ENCODE measurements at places on chromosomes 1 and 21.

- no peak for DNase-seq
Measured at GRCh38 chr1:70434253-70434859, 23.3 kb downstream of the CTH start.

- DNase-seq = no peak
Measured at GRCh38 chr1:154334079-154335024, 9.0 kb downstream of the ATP8B2 start.

DNA sequence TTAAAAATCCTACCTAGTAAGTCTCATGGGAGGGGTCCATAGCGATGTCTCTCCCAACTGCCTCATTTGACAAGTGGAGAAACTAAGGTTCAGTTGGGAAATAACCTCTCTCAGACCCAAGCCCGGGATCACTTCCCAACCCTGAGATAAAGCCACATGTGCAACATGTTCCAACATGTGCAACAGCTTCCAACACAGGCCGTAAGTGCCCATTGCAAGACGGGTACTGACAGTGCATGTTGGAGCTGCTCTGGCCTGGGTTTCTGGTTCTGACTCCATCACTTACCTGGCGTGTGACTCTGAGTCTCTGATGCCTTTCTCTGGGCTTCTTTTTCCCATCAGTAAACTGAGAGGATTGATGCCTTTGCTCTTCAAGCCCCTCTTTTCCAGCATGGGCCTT is 38.0 kb upstream of the FOXO6 start:
- DNase-seq = no peak

GRCh38 chr1:231194843-231195516 is 33.1 kb downstream of the TRIM67 start:
- DNase-seq = no peak

GRCh38 chr1:104706631-104707147 is 957.0 kb downstream of the AMY1C start:
- DNase-seq = no peak

- DNase-seq = no peak
Measured at GRCh38 chr1:3030663-3031381, 9.6 kb downstream of the ACTRT2 start.

DNA sequence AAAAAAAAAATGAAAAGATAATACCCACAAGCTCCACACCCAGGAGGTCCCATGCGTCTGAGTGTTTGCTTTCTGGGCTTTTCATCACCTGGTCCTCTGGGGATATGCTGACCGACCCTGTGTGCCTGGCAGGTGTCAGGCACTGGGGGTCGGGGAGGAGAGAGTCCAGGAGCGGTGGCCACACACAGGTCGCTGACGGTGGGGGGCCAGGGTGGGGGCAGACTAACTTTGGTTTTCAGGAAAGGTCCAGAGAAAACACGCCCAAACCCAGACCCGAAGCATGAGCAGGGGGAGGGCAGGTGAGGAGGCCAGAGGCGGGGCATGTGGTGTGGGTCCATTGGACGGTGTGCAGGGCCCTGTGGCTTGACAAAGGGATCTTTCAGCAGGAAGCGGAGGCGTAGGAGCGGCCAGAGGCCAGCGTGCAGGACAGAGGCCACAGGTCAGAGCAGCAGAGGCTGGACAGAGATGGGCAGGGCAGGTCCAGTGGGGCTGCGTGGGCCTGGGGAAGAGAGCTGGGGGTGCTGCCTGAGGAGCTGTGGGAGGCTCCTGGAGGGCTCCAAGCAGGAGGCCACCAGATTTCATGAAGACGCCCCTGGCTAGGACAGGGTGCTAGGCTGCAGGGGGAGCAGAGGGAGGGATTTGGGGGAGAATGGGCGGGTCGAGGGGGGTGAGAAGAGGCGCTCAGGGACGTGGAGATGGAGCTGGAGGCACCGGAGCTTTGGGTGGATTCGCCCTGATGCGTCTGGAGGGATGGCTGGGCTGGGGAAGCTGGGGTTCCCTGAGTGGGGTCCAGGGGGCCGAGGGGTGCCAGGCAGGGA is 15.8 kb downstream of the RNF223 start:
- DNase-seq = no peak

DNA sequence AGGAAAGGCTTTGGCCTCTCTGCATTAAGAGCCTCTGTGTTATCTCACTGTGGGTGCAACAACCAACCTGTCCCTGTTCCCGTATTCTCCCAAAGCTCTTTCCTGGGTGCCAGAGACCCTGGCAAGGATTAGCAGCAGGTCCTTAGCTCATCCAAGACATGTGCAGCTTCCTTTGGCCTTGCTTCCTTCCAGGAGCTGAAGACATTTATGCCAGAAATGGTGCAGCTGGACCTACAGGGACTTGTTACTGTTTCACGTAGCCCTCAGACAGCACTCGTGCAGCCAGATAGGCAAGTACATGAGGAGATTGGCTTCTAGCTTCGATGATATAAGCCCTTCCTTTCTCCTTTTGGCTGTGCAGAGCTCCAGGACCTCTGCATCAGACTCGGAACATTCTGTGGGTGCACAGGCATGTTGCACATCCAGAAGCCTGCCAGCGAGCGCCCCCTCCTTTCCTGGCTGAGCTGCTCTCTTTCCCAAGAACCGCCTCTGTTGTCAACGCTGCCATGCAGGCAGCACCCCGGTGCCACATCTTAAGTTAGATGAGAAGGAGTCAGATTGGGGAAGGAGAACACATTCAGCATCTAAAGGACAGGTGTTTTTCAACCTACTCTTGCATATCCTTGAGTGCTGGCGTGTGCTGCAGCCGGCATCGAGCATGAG is 284.5 kb upstream of the PLXNA2 start:
- DNase-seq = no peak

DNA sequence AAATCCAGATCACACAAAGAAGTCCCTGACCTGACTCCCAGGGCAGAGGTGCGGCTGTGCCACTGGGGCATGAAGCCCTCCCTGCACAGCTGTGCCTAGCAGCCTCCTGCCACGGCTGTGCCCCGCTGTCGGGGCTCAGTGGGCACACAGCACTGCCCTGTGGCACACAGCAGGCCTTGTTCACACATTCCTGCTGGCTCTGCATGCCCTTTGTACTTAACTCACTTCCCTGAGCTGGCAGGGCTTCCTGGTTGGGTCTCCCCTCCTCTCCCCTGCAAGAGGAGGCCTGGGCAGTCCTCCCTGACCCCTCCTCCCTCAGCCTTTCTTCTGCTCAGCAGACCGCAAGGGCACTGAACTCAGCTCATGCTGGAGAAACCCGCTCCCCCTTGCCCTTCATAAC is 14.8 kb downstream of the LHX4 start:
- DNase-seq = no peak

GRCh38 chr1:119635811-119636390 is 12.2 kb downstream of the ZNF697 start:
- DNase-seq = no peak

DNA sequence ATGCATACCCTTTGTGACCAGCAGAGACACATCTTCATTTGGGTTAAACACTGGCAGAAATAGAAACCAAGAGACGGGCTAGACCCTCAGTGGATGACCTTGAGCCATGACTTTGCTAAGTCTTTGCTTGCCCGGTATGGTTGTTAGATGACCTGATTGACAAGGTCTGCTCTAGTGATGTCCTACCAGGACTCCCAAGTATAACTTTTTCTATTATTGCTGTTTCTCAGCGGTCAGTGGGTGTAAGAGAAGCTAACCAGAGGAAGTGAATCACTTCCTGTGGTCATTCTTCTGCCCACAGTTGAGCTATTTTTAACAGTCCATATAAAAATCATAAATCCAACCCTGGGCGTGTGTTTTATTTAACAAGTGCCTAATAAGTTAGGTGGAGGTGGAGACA is 126.2 kb upstream of the ETS2 start:
- no peak for DNase-seq

- no peak for DNase-seq
Measured at GRCh38 chr1:167186771-167187170, 33.9 kb upstream of the POU2F1 start.

GRCh38 chr1:83022206-83022605 is 976.7 kb downstream of the TTLL7 start:
- no peak for DNase-seq

DNA sequence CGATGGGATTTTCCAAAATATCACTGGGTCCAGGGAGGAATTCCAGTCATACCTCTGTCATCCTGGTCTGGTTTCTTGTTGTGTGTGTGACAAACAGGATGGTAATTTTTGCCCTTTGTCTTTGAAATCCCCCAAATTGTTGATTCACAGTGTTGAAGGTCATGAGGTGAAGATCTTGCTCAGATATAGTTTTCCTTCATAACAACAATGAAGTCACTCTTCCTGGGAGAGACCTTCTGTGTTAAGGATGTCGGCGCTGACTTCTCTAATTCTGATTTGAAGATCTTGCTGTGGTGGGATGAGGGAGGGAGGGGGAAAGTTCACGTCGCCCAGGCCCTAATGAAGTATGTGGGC is 32.2 kb upstream of the MPZL1 start:
- DNase-seq = no peak

GRCh38 chr1:201141418-201141817 is 12.9 kb downstream of the TMEM9 start:
- no peak for DNase-seq

- DNase-seq = no peak
Measured at GRCh38 chr1:8562222-8562621, 244.3 kb downstream of the SLC45A1 start.

GRCh38 chr1:212207822-212208520 is 77.2 kb upstream of the PPP2R5A start:
- no peak for DNase-seq

DNA sequence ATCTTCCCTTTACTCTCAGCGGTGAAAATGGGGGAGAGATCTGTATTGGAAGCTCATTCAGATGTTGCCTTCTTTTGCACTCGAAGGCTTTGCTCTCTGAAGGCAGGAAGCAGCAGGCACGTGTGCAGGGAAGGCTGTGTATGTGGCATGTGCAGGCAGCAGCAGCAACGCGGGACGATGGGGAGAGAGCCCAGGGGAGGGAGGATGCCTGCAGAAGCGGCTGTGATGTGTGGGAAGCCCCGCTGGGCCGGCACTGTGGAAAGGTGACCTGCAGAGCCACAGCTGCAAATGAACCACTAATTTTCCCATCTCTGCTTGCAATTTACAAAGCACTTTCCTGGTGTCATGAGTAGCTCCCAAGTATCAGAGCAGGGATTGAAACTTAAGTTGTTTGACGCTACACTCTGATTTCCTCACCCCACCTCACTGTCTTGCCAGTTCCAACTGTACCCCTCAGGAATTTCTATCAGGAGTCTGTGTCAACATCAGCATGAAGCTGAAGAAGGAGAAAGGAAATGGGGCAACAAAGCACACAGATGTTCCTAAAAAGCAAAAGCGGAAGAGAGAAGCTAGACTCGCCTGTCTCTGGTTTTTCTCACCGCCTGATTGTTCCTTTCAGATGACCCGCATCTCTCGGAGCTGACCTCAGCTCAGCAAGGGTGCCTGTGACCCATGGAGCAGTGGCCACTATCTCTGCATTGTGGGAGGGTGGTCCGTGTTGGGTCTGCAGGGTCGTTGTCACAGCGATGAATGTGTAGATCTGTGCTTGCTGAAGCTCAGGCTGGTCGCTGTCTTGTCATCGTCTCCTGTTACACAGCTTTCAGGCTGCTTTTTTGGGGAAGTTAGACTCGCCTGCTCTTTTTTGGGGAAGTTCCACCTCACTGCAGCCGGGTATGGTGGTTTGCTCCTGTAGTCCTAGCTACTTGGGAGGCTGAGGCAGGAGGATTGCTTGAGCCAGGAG is 156.1 kb downstream of the KIF26B start:
- DNase-seq = no peak

DNA sequence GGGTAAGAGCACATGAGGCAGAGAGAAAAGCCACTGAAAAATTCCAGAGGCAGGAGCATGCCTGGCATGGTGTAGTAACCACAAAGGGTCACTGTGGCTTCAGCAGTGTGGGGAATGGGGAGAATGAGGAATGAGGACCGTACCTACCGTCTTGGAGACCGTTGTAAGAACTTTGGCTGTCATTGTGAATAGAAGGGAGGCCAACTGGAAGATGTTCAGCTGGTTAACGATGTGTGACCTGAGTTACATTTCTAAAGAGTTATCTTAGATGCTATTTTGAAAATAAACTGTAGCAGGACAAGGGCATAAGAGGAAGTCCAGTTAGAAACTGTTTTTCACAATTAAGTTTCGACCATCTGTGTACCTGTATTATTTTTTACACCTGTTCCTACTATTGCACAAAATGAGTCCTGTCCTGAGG is 365.5 kb upstream of the SGIP1 start:
- DNase-seq = no peak

- no peak for DNase-seq
Measured at GRCh38 chr1:180269645-180270529, 39.8 kb downstream of the LHX4 start.

GRCh38 chr21:33360281-33360680 is 35.5 kb downstream of the IFNAR1 start:
- DNase-seq = no peak

DNA sequence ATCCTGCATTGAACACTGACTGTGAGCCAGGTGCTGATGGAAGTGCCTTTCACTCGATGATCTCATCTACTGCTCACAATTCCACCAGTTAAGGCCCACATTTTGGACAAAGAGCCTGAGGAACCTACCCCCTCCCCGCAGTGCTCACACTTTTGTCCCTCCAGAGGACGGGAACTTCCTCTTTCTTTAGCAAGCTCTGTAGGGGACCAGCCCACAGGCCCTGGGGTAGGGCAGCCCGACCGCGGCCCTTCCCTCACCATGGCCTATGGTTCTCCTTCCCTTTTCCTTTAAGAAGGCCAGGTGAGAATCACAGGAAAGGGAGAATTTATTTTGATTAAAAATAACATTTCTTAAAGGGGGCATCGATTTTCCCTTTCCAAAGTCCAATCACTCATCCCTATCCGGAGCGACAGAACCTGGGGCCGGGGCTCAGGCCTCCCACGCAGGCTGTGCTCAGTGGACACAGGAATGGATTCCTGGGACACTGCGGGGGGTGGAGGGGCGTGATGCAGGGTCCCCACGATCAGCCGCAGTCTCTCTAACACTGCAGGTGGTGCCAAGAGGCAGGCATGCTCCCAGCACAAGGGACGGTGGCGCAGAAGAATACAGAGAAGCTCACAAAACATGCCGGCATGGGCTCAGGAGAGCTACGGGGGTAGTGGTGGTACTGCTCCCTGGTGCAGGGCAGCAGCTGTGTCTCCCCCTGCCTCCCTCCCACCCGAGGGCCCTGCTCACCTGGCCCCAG is 8.9 kb upstream of the KCNE1 start:
- no peak for DNase-seq

- no peak for DNase-seq
Measured at GRCh38 chr21:42388740-42389448, 7.0 kb downstream of the TMPRSS3 start.

- DNase-seq = no peak
Measured at GRCh38 chr1:204591473-204592090, 75.4 kb downstream of the MDM4 start.

DNA sequence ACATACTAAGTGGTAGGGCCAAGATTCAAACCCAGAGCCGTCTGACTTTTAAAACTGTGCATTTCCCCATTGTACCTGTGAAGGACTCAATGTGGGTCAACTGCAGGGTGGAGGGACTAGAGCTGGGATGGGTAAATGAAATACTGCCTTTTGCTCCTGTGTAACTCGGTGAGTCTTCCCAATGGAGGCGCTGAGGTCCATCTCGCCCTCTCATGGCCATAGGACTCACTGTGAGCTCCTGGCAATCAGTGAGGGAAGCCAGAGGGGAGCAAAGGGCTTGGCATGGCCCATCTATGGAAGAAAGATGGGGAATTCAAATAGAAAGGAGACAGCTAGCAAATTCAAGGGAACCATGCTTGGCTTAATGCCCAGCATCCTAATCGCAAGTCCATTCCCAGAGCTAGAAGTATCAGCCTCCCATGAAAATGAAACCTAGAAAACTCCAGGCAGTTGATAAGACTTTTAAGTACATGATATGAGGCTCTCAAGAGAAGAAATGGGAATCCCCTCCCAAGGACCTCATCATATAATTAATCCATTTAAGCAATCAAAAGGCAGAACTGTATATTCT is 25.4 kb upstream of the CGN start:
- DNase-seq = no peak

GRCh38 chr1:223496883-223497282 is 103.7 kb downstream of the CCDC185 start:
- DNase-seq = no peak

GRCh38 chr1:60345621-60346020 is 272.1 kb upstream of the C1orf87 start:
- no peak for DNase-seq

Data from stimulated activated CD4-positive, alpha-beta T cell treated with anti-CD3 and anti-CD28 coated beads, Interleukin-2, amount 100 ng/mL, for 4 hours (primary cell).